ENCODE measurements at places on chromosomes 11 and 22.

DNA sequence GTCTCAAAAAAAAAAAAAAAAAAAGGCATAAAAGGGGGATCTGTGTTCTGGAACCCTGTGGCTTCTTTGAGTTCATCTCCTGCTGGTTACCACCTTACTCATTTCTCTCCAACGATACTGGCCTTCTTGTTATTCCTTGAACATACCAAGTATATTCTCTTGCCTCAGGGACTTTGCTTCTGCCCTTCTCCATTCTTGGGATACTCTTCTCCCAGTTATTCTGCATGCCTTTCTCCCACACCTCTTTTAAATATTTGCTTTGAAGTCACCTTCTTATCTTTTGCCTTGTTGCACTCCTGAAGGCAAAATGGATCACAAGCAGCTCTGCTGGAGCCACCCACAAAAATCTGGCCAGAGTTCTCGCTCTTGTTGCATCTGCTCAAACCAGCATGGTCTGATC lies 76.0 kb upstream of the RRM1 start:
- DNase-seq: no peak

DNA sequence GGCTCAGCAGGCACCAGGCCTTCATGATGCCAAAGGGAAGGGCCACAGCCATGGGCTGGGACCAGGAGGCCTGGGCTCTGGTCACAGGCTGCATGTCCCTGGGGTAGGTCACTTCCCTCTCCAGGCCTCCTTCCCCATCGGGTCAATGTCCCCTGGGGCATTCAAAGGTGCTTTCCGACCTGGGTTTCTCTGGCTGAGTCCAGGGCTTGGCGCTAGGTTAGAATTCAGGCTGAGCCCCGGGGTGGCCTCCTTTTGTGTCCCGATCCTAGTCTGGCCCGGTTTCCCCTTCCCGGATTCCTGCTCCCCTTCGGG lies 12.2 kb downstream of the MAFF start:
- no peak for DNase-seq

- DNase-seq: no peak
Measured at GRCh38 chr22:27499121-27499520, 302.4 kb downstream of the MN1 start.

- no peak for DNase-seq
Measured at GRCh38 chr11:15967966-15968365, 388.4 kb downstream of the SOX6 start.

GRCh38 chr11:10657308-10658271 lies 36.0 kb downstream of the IRAG1 start:
- DNase-seq: peak; percentile 40

DNA sequence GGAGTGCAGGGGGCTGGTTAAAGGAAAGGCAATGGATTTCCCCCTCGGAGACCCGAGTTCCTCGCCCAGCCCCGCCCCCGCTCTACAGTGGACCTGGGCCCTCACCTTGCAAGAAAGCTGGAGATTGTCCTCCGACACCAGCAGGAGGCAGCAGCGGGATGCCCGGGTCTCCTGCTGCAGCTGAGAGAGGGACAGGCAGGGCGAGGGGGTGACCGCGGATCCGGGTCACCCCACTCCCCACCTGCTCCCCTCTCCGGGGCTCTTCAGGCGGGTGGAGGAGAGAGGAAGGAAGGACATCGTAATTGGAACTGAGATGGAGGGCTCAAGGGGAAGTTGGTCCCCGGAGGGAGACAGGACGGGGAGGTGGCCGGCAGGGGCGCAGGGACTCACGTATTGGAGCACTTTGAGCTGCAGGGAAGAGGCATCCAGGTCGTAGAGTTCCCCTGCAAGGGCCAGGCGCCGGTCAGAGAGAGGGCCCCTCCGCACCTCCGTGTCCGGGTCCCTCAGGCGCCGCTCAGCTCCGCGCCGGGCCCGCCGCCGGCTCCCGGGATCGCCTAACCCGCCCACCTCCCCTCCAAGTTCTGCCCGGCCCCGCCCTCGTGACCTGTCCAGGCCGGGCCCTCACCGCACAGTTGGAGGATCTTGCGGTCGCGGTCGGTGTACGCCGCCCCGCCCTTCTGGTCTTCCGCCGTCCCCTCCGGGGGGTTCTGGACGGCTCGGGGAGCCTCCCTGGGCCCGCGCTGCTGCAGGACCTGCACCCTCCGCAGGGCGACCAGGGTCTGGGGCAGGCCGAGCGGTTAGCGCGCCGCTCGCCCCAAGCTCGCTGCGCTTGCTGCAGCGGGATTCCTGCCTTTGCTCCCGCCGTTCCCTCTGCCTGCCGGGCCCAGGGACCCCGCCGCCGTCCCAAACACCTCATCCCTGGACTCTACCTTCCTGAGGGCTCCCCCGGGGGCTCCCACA lies 84.1 kb downstream of the PDE2A start:
- no peak for DNase-seq

- peak; percentile 30 for DNase-seq
Measured at GRCh38 chr11:131859538-131860210, 489.3 kb downstream of the NTM start.

GRCh38 chr22:37457093-37457893 lies 28.9 kb downstream of the MFNG start:
- DNase-seq: no peak

DNA sequence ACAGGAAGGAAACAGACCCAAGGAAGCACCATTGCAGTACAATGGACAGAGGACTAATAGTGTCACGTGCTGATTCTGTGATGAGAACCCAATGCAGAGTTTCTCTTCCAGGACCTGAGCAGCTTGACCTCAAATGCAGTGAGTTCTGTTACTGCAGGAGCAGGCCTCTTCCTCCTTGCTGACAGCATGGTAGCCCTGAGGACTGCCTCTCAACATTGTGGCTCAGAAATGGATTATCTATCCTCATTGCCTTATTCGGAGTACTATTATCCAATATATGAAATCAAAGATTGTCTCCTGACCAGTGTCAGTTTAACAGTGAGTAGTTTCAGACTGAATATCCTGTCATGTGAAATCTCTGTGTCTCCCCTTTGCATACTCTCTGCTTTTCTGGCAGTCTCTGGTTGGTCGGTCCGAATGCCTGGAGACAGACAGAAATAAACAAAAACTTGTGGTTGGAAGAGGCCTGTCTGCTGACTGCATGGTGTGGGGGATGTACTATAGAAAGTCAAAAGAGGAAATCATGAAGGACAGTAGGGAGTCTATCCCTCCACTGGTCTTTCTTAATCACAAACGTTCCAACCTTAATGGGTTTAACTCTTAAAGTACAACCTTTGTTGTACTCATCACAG lies 6.9 kb upstream of the MS4A14 start:
- no peak for DNase-seq

- no peak for DNase-seq
Measured at GRCh38 chr22:31892080-31892433, 52.3 kb upstream of the YWHAH start.

DNA sequence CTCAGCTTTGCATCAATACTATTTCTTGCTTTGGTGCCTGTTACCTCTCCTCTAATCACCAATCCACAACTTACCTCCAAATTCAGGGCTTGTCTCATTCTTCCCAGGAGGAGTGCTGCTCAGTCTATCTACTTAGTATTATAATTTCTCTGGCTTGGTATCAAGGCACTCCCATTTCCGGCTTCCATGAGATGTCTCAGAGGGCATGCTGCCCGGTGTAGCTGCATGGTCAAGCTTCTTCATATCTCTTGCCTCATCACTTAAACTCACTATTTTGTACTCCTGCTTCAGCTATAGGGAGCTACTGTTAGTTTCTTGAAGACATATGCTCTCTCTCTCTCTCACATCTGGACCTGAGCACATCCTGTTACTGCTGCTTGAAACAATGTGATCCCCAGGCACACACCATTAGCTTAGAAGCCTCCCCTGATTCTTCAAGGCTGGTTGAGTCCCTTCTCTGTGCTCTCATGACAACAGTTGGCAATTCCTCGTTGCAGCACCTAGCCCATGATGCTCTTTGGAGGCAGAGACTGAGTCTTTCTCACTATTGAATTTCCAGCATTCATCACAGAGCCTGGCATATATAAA lies 182.8 kb upstream of the SYN3 start:
- DNase-seq: no peak

DNA sequence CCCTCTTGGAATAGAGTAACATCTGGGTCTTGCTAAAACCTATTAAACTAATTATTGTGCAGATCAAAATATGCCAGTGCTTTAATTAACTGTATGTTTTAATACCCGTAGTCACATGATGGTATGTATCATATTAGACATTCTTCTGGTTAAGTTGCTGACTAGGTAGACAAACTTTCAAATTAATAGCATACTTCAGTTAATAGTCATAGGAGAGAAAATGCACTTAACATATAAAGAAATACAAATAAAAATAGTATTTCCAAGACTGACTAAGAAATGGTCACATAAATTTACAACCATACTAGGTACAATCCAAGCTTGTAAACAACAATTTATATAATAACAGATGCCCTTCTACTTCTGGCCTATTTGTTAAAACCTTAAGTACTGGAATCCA lies 7.6 kb upstream of the EXPH5 start:
- no peak for DNase-seq

DNA sequence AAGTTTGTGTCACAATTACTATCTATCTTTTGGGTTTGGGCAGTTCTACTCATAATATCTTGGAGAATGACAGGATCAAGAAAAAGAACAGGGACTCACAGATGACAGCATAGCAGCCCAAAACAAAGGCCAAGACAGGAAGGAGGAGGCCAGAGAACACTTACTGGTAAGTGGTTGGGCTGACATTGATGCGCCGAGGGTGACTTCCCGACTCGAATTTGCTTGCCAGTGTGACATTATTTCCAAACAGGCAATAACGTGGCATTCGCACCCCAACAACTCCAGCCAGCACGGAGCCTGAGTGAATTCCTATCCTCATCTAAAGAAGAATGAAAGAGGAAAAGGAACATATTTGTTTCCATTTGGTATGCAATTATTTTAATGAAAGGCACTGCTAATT lies 309.9 kb downstream of the GUCY1A2 start:
- no peak for DNase-seq

GRCh38 chr11:13047884-13048283 lies 38.8 kb downstream of the RASSF10 start:
- no peak for DNase-seq

DNA sequence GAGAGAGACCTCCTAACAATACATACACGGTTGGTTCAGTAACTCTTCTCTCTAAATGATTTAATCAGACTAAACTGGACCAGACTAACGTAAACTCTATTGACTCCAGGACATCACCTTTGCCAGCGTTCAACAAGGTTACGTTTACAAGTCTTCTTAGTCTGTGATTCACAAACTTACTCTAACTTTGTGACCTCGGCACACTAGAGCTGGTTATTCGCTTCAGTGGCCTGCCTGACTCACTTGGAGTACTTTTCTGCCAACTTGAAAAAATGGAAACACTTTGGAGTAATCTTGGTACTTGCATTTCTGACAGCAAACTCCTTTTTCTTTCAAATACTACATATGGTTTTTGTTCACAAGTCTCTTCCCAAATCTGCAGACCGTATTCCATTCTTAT lies 26.2 kb downstream of the MTMR2 start:
- DNase-seq: no peak

Measured in fibroblast of skin of left biceps (primary cell).